ENCODE measurements at places on chromosomes 7 and 10.

DNA sequence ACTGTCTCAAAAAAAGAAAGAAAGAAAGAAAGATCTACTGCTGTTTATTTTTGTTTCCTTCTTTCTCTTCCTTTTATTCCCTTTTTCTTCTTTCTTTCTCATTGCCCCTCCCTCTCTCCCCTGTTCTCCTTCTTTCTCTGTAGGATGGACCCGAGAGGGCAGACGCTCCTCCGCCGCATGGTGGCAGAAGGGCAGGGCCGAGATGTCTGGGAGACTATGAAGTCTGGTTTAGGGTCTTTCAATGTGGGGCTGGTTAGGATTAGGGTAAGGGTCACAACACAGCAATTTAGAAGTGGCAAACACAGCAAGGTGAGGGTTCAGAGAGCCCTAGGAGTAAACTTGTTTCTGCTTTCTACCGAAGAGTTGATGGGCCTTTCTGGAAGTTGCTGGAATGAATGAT lies 45.7 kb upstream of the RASGEF1A start:
- no peak for DNase-seq

GRCh38 chr10:114825513-114826253 lies 4.1 kb downstream of the FHIP2A start:
- no peak for DNase-seq

DNA sequence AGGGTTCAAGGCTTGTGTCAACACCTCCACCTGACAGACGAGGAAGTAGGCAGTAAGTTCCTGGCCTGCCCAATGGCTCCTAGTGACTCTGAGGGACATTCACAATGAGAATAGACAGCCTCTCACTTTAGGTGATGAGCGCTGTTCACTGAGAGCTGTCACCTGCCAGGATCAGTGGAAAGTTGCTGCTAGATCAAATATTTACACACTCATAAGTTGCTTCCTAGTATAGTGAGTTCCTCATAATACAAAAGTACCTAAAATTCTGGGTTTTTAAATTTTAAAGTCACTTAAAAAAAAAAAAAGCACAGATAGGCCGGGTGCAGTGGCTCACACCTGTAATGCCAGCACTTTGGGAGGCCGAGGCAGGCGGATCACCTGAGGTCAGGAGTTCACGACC lies 320.8 kb downstream of the PRPF18 start:
- no peak for DNase-seq

- DNase-seq: no peak
Measured at GRCh38 chr7:156380261-156380660, 260.3 kb upstream of the RNF32 start.

DNA sequence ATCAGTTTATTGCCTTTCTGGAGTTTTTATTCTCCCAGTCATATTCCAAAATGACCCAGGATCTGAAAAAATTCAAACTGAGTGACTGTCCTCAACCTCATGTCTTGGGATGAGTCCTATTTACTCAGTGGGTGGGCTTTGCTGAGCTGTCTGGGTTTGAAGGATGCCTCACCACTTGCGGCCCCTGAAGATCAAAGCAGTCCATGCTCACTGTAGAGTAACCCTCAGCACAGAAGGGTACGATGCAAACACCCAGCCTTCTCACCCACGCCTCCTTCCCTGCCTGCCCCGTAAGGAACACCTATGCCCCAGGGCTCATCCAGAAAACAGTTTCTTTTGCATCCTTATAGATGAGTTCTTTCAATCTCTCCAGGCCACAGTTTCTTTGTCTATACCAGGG lies 42.2 kb upstream of the GRB10 start:
- no peak for DNase-seq

- DNase-seq: no peak
Measured at GRCh38 chr7:12943781-12944180, 256.3 kb downstream of the ARL4A start.

- DNase-seq: no peak
Measured at GRCh38 chr7:34081935-34082334, 176.6 kb downstream of the BMPER start.

DNA sequence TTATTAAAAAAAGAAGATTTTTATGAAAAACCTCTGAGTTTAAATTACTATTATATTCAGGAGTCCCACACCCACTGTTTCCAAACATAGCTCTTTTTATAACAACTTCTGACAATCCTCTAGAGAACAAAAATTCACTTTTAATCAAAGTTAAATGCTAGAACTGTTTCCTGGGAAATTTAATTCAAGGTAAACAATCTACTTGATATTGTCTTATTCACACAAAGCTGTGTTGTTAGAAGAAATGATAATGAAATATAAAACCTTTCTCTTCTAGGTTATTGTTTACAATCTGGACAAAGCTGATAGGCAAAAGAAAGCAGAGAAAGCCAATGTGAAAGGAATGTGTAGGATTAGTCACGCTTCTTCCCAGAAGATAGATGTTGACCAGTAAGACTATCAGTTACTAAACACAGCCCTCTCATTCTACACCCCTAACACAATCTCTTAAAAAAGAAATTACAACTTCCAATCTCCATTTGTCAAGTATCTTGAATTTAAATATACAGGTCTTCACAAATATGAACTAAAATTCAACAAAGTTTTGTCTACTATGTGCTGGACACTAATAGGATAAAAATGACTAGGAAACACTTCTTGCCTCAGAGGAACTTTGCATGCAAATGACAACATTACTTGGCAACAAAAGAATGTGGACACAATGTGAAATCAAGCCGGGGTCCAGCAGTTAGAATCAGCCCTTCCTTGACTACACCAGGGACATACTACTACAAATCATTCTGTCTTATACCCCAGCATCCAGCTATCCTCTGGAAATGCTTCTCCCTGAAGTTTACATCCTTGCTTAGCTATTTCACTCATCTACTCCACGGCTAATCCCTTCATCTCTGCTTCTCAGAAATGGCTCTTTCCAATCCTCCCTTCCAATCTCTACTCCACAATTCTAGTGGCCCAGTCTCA lies 123.7 kb downstream of the IMMP2L start:
- no peak for DNase-seq

GRCh38 chr7:88042157-88042556 lies 108.1 kb downstream of the ADAM22 start:
- DNase-seq: no peak

DNA sequence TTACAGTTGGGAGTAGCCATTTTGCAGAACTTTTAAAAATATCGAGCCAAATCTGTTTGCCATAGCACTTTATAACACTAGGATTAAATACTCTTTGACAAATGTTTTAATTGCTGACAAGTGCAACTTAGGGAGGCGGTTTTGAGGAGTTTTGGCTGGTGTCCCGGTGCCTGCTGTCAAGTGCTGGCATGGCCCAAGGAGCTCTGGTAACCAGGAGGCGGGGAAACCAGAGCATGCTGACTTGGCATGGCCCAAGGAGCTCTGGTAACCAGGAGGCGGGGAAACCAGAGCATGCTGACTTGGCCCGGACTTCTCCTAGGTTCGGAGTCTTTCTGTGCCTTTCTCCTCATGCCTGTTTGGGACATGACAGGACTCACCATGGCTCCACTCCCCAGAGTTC lies 30.8 kb upstream of the ZNF32 start:
- DNase-seq: peak; percentile 42

DNA sequence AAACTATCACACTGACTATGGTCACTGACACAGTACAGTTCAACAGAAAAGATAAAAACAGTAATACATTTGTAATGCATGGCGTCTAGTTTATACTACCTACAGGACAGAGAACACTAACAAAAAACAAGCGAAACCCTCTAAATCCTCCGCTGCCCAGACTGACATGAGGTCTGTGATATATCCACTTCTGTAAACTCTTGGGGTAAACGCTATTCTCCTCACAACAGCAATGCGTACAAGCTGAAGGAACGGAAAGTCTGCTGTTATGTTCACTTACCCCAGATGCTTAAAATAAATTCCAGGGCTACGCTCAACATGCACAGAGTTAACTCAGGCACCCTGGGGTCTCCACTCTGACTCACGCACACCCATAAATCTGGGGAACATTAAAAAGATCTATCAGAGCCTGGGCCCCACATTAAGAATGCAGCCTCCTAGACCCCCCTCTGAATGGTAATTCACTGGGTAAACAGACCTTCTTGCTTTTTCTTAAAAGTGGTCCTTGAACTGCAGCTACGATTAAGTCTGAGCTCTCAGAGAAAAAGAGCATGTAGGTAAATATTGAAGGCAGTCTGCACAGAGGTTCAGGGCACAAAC lies 105.6 kb downstream of the CTBP2 start:
- no peak for DNase-seq

DNA sequence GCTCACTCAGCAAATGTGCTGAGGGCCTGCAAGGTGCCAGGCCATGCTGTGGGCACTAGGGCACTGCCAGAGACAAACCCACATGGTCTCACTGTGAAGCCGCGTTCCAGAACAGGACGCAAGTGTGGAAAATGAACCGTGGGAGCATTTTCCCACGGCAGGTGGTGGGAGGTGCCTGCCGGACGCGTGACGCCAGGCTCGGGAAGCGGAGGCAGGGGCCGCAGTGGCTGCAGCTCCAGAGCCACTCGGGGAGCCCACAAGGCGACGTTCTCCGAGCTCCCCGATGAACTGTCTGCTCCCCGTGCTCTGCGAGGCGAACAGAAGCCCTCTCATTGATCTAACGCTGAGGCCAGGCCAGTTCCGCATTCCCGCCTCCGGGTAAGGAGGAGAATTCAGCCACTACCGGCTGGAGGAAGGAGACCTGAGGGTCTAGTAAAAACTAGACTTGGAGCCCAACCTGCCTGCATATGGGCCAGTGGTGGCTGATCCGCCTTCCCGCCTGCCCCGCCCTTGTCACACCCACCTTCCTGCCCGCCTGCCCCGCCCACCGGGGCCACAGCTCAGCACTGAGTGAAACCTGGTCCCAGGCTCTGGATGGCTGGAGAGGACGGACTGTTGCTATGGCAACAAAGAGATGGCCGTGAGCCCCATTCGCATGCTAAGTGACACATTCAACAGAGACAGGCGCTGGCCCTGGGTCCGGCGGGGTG lies 13.1 kb downstream of the ADGRA1 start:
- DNase-seq: no peak

DNA sequence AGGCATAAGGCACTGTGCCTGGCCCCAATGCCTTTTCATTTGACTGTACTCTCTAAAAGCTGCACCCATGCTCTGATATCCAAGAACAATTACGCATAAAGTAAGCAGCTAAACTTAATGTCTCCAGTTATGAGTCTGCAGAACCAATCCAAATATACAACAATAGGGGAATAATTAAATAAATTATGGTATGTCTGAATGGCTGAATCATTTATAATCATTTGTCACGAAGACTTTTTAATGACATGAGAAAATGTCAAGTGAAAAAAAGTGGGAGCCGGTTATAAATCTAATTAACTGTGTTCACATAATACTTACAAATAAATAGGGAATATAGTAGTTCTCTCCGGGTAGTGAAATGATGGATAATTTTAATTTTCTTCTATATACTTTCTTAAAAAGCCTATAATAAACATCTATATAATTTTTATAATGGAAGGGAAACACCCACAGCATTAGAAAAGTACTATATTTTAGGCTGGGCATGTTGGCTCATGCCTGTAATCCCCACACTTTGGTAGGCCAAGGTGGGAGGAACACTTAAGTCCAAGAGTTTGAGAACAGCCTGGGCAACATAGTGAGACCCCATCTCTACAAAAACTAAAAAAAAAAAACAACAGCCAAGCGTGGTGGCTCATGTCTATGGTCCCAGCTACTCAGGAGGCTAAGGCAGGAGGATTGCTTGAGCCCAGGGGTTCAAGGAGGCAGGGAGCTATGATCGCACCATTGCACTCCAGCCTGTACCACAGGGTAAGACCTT lies 14.2 kb downstream of the SLC37A3 start:
- no peak for DNase-seq

DNA sequence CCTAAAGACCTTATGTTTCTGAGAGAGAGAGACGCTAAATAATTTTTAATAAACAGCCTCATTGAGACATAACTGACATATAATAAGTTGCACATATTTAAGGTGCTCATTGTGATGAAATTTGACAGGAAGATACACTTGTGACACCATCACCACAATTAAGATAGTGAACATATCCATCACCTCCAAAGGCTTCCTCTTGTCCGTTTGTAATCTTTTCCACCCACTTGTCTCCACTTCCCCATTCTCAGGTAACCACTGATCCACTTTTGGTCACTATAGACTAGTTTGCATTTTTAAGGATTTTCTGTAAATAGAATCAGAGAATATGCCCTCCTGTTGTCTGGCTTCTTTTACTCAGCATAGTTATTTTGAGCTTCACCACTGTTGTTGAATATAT lies 195.1 kb upstream of the WDR11 start:
- no peak for DNase-seq

DNA sequence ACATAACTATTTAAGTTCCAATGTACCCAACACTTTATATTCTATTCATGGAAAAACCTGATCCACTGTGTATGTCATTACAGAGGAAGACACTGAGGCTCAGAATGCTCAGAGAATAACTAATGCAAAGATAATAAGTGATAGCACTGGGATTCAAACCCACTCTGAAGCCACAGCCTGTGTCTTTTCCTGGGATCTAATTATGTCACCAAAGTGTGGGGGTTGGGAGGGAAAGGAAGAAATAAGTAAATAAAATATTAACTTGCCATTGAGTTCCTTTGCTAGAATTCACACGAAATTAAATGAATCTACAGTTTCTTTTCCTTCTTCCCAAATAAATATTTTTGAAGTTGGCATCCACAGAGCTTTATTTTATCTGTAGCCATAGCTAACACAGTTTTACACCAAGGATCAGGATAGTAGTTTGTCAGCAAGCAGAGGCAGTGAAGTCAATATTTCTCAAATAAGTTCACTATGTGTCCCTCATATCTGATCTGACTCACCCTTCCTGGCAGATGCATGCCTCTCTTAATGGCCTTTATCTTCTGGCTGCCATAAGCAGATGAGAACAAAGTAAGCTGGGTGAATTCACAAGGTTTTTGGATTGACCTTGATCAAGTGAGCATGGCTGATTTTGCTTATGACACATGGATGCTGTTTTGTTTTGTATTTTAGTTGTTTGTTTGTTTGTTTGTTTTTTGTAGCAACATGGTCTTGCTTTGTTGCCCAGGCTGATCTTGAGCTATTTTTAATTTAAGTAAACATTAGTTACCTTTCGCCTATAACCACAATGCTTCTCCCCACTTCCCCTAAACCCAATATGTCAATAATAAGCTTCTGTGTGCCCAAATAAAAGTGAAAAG lies 6.3 kb downstream of the RAPGEF5 start:
- peak; percentile 39 for DNase-seq

GRCh38 chr7:142855756-142856564 lies 1.1 kb downstream of the EPHB6 start:
- DNase-seq: no peak

- peak; percentile 8 for DNase-seq
Measured at GRCh38 chr10:23918090-23918723, 290.7 kb upstream of the KIAA1217 start.

GRCh38 chr7:95794917-95795515 lies 22.7 kb downstream of the DYNC1I1 start:
- DNase-seq: no peak
